Putamen (tissue), 1 donor: ENCODE measurements at places on chromosomes 7 and 10.

- DNase-seq, result no peak
Observed at GRCh38 chr7:130219871-130220270, 12.2 kb downstream of the SSMEM1 start.

DNA sequence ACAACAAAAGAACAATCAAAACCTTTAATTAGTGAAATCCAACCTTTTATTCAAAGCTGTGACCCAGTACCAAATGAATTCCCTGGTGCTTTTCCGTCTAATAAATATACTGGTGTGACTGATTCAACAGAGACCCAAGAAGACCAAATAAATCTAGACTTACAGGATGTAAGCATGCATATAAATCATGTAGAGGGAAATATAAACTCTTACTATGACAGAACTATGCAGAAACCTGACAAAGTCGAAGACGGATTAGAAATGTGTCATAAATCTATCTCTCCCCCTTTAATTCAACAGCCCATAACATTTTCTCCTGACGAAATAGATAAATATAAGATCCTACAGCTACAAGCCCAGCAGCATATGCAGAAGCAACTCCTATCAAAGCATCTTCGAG lies 540.6 kb upstream of the TEX47 start:
- DNase-seq, result no peak

DNA sequence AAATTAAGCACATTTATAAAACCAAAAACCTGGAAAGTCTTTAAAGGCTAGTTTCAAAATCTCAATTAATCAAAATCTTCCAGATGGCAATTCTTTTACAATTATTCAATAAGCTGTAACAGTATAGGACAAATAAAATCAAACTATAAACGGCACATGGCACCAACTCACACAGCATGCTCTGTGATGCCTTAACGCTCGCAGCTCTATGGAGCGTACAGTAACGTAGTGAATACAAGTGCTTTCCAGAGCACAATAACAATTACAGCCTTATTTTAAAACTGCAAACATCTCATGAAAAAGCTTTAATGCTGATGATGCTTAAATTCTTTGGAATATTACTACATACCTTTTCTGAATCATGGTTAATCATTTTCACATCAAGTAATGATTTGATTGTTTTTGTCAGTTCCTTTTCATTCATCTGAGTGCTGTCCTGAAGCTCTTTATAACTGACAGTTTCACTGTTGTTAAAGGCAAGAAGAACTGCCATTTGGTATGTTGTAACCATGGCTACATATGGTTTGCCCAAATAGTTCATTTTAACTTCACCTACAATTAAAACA lies 74.2 kb downstream of the CUL2 start:
- no peak for DNase-seq

DNA sequence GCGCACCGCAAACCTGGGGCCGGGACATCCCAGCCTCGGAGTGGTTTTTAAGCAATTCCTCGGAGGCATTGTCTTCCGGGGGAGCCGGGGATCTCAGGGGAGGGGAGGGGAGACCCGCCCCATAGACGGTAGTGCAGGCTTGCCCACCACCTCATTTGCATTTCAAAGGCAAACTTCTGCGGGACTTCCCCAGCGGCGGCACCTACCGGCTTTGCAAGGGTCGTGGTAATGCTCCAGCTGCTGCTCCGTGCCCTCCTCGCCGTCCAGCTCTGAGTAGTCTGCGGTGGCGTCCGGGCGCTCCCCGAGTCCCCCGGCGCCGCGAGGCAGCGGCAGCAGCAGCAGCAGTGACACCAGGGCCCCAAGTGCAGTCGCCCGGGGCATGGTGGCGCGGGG lies 425 bp downstream of the TLL2 start:
- no peak for DNase-seq

GRCh38 chr7:87328281-87328680 lies 17.2 kb upstream of the CROT start:
- no peak for DNase-seq

DNA sequence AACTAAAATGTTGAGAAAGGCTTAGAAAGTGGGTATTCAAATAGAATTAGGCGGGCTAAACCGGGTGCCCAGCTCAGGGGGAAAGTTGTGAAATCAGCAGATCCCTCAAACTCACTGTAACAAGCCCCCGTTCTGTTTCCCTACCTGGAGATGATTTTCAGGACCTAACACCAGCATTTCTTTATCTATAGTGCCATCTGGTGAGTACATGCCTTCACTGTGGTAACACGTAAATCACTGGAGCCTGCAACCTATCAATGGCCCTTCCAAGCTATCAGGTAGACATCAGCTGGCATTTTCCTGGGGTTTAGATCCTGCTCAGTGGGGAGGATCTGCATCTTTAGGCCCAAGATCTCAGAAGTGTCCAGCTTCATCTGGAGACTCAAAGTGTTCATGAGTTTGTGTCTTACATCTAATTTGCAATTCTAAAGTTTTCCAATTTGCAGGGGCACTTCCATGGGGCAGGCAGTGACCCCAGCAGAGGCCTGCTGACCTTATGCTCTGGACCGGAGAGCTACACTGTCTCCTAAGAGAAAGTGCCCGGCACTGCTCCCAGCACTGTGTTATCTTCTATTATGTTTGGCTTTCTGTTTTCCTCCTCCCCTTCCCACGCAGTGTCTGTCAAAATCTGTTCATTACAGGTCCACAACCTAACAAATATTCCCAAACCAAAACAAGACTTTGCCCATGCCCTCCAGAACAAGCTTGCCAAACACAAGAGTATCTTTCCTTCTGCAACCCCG lies 132.5 kb downstream of the LSM5 start:
- DNase-seq, result no peak

DNA sequence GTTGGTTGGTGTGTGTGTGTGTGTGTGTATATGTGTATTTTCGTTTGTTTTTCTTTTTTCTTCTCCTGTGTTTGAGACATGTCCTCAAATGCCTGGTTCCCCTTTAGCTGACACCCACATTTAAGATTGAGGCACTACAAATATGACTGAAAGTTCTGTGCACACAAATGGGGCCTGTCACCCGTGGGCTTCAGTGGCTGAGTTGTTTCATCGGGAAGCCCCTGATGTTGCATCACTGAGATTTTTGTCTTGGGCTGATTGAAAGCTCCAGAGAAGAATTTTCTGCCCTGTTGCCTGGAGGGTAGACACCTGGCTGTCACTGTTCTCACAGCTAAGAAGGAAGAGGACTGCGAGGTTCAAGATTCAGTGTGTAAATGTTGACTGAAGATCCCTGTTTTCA lies 283.8 kb upstream of the C7orf33 start:
- DNase-seq, result no peak

GRCh38 chr10:49164559-49165188 lies 23.5 kb downstream of the TMEM273 start:
- DNase-seq, result no peak

DNA sequence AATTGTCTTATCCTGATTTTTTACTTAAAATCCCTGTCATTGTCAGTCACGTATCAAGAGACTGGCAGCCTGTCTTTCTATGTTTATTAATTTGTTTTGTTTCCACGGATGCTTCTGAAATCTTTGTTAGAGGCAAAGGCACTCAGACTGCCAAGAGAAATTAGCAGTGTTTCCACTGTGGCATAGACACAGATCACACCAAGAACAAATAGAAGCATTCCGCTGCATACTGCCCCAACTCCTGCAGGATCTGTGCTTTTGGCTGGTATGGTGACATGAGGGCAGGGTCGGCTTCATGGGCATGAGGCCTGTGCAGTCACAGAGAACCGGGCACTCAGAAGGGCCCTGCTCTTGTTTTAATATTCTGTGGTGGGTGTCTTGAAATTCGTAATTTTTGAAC lies 18.4 kb downstream of the CLDN12 start:
- DNase-seq, result no peak

DNA sequence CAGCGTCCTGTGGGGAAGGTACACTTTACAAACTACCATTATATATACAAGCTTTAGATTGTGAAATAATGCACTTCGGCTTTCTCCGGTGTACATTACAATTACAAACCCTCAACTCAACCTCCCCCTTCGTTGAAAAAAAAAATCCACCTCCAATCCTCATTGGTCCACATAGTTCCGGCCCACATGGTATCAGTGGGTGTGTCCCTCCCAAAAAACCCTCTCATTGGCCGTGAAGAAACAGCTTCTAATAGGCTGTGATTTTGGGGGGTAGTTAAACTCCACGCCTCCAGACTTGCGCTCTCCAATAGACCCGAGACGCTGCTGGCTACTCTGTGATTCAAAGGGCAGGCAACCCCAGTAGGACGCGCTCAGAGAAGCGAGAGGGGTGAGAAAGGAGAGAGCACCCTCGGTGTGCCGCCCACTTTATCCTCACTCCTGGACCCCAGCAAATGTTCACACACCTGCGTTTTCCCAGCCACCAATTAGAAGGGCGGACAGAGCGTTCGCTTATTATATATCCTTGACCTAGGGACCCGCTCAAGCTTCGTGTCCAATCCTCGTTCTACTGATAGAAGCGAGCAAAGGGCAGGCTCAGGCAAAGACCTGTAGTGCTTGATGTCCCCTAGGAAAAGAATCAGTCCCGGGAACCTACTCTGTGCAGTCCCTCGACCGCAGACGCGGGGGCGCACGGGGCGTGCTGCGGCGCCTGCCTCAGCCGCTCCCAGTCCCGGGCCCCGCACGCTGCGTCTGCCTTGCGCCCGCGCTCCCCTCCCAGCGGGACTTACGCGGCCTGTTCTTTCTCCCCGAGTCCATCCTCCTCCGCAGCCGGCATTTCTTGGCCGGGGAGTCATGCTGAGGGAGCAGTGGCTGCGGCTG lies 991 bp downstream of the PANK1 start:
- peak; percentile 93 for DNase-seq

- no peak for DNase-seq
Observed at GRCh38 chr10:125030567-125031197, 88.8 kb downstream of the ZRANB1 start.

- no peak for DNase-seq
Observed at GRCh38 chr10:36129051-36129450, 487.0 kb upstream of the FZD8 start.

- no peak for DNase-seq
Observed at GRCh38 chr10:44244745-44245600, 139.9 kb downstream of the CXCL12 start.

DNA sequence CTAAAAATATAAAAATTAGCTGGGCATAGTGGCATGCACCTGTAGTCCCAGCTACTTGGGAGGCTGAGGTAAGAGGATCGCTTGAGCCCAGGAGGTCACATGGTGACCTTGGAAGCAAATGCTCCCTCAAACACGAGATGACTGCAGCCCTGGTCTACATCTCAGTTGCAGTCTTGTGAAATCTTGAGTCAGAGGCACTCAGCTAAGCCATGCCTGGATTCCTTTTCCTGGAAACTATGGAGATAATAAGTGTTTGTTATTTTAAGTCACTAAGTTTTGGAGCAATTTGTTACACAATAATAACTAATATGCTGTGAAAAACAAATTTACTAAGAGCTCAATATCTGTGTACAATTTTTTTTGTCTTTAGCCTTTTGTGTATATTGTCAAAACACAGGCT lies 284.3 kb upstream of the KAT6B start:
- DNase-seq, result no peak

GRCh38 chr7:54831046-54831643 lies 72.1 kb upstream of the SEC61G start:
- DNase-seq, result no peak

GRCh38 chr10:132588301-132589013 lies 50.9 kb downstream of the INPP5A start:
- no peak for DNase-seq
